ENCODE measurements at places on chromosomes 2 and 18.

DNA sequence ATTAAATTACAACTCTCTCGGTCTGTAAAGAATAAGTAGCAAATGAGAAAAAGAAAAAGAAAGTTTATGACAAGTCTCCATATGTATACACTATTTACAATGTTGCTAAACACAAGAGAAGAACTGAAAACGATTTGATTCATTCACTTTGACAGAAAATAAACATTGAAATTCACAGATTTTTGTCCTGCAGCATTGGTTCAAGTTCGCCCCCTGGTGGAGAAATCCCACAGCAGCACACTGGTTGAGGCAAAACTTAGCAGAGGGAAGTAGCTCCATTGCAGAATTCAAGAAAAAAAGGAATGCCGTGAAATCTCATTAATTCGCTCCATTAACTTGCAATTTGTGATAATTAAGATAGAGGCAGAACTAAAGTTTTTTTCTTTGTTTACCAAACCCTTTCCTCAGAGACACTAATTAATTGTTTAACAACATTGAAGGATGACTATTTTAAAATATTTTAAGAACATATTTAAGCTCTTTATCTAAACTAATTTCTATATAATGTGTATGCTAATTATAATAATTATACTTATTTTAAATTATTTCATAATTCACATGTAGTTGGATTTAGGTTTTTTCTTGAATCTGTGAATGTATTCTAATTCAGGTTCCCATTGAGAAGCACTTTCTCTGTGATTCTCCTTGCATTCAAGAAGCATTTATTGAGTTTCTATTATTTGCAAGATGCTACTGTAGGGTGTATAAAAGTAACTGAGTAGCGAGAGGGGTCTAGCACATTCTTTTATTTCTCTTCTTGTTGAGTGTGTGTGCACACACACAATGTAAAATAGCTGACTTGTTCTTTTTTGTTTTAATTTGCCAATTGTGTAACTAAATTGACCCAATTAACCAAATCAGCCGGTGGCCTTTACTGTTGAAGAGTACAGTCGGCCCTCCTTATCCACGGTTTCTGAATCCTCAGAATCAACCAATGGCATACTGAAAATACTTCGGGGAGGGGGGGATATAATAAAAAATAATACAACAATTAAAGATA lies 74.1 kb downstream of the COL4A3 start:
- DNase-seq: no peak

DNA sequence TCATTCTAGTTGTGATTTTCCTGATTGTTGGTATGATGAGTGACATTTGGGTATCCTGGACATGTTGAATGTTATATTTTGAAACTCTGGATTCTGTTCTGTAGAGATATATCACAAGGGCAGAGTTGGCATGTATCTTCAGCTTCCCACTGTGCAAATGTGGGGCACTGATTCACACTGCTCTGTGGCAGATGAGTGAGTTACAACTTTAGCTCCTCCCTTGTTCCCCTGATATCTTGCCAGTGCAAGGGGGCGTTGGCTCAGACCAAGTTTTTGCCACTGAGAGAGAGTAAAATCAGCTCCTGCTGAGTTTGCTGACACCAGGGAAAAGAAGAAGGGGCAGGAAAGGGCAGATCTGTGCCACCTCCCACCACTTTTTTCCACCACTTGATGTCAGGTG lies 199.6 kb upstream of the MMADHC start:
- DNase-seq: no peak

GRCh38 chr2:218202266-218202665 lies 14.7 kb upstream of the ARPC2 start:
- no peak for DNase-seq

DNA sequence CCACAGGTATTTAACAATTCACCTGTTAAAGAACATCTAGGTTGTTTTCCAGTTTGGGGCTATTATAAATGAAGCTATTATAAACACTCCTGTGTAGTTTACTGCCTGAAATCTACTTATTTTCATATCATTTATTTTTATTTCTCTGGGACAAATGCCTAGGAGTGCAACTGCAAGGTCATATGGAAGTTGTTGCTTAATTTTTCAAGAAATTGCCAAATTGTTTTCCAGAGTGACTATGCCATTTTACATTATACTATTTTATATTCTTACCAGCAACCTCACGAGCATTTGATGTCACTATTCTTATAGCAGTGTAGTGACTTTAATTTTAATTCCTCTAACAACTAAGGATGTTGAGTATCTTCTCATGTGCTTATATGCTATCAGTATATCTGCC lies 298.4 kb downstream of the EXOC6B start:
- DNase-seq: no peak

DNA sequence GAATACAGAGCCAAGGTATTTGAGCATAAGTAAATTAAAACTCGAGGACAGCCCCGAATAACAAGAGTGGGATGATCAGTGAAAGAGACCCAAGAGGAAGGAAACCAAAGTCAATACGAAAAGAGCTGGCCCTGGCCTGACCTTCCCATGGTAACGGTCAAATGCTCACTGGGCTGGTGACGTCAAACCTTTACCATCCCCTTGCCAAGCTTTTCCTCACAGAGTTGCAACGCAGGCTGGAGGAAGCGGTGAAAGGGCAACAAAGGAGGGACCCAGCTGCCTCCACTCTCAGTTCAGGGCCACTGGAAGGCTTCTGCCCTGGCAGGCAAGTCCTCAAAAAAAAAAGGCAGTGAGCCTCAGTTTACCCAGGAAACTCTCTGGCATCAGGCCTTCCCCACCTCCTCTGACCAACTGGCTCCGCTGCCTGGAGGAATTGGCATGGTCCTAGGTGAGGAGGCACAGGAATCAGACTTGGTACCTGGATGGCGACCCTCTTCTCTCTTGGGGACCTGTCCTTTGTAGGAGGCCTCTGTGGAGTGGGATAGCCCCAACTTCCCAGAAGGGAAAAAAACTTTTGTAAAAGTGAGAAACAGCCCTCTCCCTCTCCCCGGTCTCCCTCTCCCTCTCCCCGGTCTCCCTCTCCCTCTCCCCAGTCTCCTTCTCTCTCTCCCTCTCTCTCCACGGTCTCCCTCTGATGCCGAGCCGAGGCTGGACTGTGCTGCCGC lies 212.4 kb downstream of the ANAPC1 start:
- DNase-seq: no peak

- DNase-seq: no peak
Observed at GRCh38 chr2:228624733-228625132, 443.2 kb upstream of the SPHKAP start.
